HCT116 (cell line): ENCODE measurements at places on chromosomes 1 and 21. TPM values are rescaled to one million over a fixed set of nuclear protein-coding genes. Genes with fewer than 3 reads are reported as not detected.

- no peak overlapping the region for H3K27ac ChIP-seq
- H3K4me3 ChIP-seq, result no peak overlapping the region
- DNase-seq, result no peak
- no peaks in the 10 kb centered on the region for H3K36me3 ChIP-seq
Observed at GRCh38 chr1:240801442-240801841, 189.5 kb upstream of the GREM2 start.

- peak; percentile 12 for DNase-seq
- H3K27me3 ChIP-seq, result no peaks in the 10 kb centered on the region
- no peak overlapping the region for H3K27ac ChIP-seq
- no peaks in the 10 kb centered on the region for H3K4me1 ChIP-seq
Observed at GRCh38 chr1:30607723-30608122, 115.7 kb downstream of the MATN1 start.

DNA sequence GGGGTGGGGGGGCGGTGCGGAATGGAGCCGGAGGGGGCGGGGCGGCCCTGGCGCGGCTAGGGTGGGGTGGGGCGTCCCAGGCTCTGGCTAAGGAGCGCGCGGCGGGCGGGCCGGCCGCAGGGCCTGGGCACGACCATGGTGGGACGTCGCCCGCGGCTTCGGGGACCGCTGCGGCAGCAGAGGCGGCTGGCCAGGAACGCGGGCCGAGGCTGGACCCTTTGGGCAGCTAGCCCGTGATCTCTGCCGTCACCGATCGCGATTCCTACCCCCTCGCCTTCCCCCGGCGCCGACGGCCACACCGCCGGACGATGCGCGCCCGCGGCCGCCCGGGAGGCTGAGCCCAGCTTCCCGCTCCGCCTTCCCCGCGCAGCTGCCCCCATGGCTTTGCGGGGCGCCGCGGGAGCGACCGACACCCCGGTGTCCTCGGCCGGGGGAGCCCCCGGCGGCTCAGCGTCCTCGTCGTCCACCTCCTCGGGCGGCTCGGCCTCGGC lies at the start of gene MAP3K21:
TSS of gene MAP3K21 (plus strand) at position 74 of the 491 bp plus-strand sequence. CDS start at position 379, 305 bp downstream.
- no peak for DNase-seq
- peak within 1 kb of the TSS; percentile 80 for H3K27ac ChIP-seq
- H3K36me3 ChIP-seq, result no peaks in the 10 kb centered on the region
- peaks cover 20% of the 10 kb centered on the region for H3K4me1 ChIP-seq
- H3K27me3 ChIP-seq, result no peaks in the 10 kb centered on the region

DNA sequence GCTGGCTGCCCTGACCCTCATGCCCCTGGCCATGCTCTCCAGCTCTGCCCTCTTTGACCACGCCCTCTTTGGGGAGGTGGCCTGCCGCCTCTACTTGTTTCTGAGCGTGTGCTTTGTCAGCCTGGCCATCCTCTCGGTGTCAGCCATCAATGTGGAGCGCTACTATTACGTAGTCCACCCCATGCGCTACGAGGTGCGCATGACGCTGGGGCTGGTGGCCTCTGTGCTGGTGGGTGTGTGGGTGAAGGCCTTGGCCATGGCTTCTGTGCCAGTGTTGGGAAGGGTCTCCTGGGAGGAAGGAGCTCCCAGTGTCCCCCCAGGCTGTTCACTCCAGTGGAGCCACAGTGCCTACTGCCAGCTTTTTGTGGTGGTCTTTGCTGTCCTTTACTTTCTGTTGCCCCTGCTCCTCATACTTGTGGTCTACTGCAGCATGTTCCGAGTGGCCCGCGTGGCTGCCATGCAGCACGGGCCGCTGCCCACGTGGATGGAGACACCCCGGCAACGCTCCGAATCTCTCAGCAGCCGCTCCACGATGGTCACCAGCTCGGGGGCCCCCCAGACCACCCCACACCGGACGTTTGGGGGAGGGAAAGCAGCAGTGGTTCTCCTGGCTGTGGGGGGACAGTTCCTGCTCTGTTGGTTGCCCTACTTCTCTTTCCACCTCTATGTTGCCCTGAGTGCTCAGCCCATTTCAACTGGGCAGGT lies 3.8 kb downstream of the GPR61 start:
- no peak overlapping the region for H3K4me3 ChIP-seq
- H3K36me3 ChIP-seq, result no peaks in the 10 kb centered on the region
- H3K27ac ChIP-seq, result no peak overlapping the region

Gene TSEN15
- 31.1 TPM for total RNA-seq

DNA sequence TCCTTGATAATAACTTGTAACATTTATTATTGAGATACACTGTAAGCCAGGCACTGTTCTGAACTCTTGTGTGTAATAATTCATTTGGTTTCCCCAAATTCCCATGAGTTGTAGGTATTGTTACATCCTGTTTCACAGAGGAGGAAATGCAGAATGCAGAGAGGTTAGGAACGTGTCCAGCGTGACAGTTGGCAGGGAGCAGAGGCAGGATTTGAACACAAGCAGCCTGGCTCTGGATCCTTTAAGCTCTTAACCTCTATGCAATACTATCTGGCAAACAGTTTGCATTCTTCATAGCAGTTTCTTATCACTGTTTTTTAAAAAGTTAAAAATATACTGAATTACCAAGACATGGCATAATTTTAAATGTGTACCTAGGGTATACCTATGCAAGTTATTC lies 30.5 kb downstream of the EEIG2 start:
- no peak overlapping the region for H3K4me3 ChIP-seq
- no peaks in the 10 kb centered on the region for H3K27me3 ChIP-seq
- H3K27ac ChIP-seq, result no peak overlapping the region
- H3K36me3 ChIP-seq, result no peaks in the 10 kb centered on the region

- no peak for DNase-seq
- H3K36me3 ChIP-seq, result no peaks in the 10 kb centered on the region
- no peaks in the 10 kb centered on the region for H3K4me1 ChIP-seq
- no peak overlapping the region for H3K4me3 ChIP-seq
- H3K27me3 ChIP-seq, result 0 out of 2 replicates have a peak, but pooled peaks cover 8% of the 10 kb centered on the region
Observed at GRCh38 chr1:219805191-219805590, 123.2 kb downstream of the SLC30A10 start.

- H3K27me3 ChIP-seq, result no peaks in the 10 kb centered on the region
- H3K36me3 ChIP-seq, result no peaks in the 10 kb centered on the region
- no peaks in the 10 kb centered on the region for H3K4me1 ChIP-seq
- H3K27ac ChIP-seq, result no peak overlapping the region
Observed at GRCh38 chr1:226215239-226215638, 8.2 kb upstream of the MIXL1 start.

Gene PTAFR
- 1.3 TPM for total RNA-seq

DNA sequence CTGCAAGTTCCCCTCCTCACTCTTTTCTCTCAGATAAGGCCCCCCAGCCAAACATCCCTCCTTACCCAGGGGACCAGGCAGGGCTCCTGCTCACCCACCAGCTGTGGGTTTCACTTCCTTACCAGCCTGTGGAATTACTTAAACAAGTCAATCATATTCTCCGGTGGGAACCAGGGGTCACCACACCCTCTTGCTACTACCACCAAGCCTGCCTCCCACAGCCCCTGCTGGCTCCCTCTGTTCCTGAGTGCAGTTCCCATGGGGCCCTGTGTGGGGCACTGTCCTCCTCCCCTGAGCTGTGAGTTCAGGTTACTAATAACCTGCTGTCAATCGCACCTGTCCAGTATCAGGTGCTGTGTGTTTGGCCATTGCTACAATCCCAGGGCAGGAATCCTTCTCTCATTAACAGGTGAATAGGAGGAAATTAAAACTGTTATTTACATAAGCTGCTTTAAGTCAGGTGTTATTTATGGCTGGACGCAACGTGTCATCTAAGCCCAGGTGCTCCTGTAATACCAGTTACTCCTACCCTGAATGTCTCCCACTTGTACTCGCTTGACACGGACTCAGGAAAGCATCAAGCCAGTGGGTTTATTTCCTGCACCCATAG lies 53.1 kb upstream of the LBR start:
- H3K4me1 ChIP-seq, result no peaks in the 10 kb centered on the region
- H3K27ac ChIP-seq, result no peak overlapping the region
- peak; percentile 38 for DNase-seq
- no peak overlapping the region for H3K4me3 ChIP-seq
- no peaks in the 10 kb centered on the region for H3K27me3 ChIP-seq

DNA sequence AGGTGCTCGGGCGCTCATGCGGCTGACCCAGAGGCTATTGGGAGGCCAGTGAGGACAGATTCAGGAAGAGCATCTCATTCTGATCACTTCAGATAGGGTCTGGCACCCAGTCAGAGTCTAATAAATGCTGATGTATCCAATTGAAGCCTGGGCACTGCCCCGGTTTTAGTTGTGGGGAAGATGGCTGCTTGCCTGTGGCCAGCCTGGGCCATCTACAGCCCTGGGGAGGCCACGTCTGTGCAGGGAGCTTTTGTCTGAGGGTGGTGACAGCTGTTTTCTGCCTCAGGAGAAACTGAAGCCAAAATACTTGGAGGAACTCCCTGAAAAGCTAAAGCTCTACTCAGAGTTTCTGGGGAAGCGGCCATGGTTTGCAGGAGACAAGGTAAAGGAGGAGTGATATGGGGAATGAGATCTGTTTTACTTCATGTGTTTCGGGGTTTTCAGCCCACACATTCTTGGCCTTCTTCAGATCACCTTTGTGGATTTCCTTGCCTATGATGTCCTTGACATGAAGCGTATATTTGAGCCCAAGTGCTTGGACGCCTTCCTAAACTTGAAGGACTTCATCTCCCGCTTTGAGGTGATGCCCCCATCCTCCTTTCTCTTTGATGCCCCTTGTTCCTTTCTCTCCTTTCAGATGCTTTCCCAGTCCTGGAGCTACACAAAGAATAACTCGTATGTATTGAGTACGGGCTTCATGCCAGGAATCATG lies 2.8 kb downstream of the GSTM5 start:
- peaks cover 13% of the 10 kb centered on the region for H3K4me1 ChIP-seq
- H3K36me3 ChIP-seq, result no peaks in the 10 kb centered on the region
- no peak overlapping the region for H3K27ac ChIP-seq
- no peak for DNase-seq
- H3K4me3 ChIP-seq, result no peak overlapping the region

Gene CHIT1
- total RNA-seq, result not detected

GRCh38 chr1:84311296-84311695 lies 9.8 kb downstream of the SAMD13 start:
- H3K4me3 ChIP-seq, result no peak overlapping the region
- no peaks in the 10 kb centered on the region for H3K36me3 ChIP-seq
- no peaks in the 10 kb centered on the region for H3K27me3 ChIP-seq
- no peaks in the 10 kb centered on the region; the same call in 1 of the 2 replicates for H3K4me1 ChIP-seq
- H3K27ac ChIP-seq, result no peak overlapping the region
- DNase-seq, result no peak

Gene KRTAP12-2
- total RNA-seq, result not detected

Gene HPCAL4
- total RNA-seq, result 5.2 TPM

Gene ETV3L
- total RNA-seq, result not detected

Gene TRIM62
- total RNA-seq, result 6.5 TPM

DNA sequence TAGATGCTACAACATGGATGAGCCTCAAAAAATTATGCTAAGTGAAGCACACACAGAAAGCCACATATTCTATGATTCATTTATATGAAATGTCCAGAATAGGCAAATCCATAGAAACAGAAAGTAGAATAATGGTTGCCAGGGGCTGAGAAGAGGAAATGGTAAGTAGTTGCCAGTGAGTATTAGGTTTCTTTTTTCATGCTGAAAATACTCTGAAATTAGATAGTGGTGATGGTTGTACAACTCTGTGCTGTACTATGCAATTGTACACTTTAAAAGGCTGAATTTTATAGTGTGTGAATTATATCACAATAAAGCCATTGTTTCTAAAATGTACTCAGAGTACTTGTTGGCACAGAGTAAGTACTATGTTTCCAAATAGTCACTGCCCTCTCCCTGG lies 15.5 kb upstream of the GFI1 start:
- no peak overlapping the region for H3K4me3 ChIP-seq
- no peak overlapping the region for H3K27ac ChIP-seq
- H3K4me1 ChIP-seq, result no peaks in the 10 kb centered on the region
- DNase-seq, result no peak
- no peaks in the 10 kb centered on the region for H3K36me3 ChIP-seq

Gene PALMD
- 0.12 TPM for total RNA-seq

GRCh38 chr1:204834752-204835151 lies 35.9 kb upstream of the NFASC start:
- H3K27ac ChIP-seq, result no peak overlapping the region
- no peaks in the 10 kb centered on the region for H3K36me3 ChIP-seq

GRCh38 chr21:15252431-15252830 lies 187.6 kb upstream of the NRIP1 start:
- no peaks in the 10 kb centered on the region for H3K4me1 ChIP-seq
- no peak for DNase-seq
- H3K36me3 ChIP-seq, result no peaks in the 10 kb centered on the region

Gene OXCT2
- 3.7 TPM for total RNA-seq

DNA sequence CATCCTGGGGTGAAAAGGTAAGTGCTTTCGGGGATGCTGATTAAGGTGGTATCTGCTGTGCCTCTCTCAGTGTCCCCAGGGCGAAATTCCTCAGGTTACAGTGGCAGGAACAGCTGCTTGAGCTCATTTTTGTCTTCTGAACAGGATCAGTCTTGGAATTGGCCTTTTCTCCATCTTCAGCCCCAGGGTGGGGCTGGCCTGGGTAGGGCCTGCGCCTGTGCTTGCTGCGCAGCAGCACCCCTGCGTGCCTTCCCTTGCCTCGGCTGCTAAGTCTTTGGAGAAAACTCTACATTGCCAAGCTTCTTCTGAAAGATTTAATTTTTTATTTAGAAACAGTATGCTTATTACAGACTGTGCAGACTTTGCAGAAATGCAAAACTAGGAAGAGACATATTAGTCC lies 41.7 kb downstream of the ADARB1 start:
- no peaks in the 10 kb centered on the region for H3K4me1 ChIP-seq
- no peaks in the 10 kb centered on the region for H3K27me3 ChIP-seq
- H3K36me3 ChIP-seq, result no peaks in the 10 kb centered on the region

DNA sequence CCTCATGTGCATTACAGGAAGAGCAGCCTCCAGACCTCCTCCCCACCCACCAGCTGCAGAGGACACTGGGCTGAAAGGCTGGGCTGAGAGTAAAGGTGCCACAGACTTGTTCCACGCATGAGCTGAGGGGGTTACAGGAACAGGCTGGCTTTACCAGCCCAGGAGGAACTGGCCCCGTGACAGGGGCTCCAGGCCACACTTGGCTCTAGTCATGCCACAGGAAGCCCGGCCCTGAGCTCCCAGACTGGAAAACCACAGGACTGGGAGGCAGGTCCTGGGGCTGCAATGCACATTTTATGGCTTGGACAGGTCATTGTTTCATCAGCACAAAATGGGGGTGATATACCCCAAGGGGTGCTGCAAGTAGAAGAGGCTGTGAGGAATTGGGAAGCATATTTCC lies 35.6 kb downstream of the GPA33 start:
- H3K4me1 ChIP-seq, result peaks cover 20% of the 10 kb centered on the region
- no peak overlapping the region for H3K4me3 ChIP-seq
- H3K36me3 ChIP-seq, result no peaks in the 10 kb centered on the region
- no peak for DNase-seq

Gene SAMD11
- total RNA-seq, result 11.5 TPM

Gene CD48
- 0.20 TPM for total RNA-seq

DNA sequence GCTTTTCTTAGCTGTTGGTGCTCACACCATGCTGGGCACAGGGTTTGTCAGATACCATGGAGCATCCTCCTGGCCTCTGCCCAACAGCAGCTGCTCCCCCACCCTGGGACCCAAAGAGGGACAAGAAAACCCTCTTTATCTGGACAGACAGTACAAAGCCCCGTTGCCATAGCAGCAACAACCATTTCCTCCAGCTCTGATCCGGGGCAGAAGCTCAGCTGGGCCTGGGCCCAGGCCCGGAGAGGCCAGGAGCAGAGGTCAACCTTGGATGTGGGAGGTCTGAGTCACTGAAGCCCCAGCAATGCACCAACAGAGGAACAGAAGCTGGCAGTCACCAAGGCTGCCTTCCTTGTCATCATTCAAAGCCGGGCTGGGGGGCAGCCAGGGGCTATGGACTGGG lies 228.4 kb upstream of the POU3F1 start:
- H3K4me1 ChIP-seq, result no peaks in the 10 kb centered on the region
- H3K36me3 ChIP-seq, result no peaks in the 10 kb centered on the region
- peaks cover 22% of the 10 kb centered on the region; the same call in 1 of the 2 replicates for H3K27me3 ChIP-seq
- DNase-seq, result no peak
- H3K27ac ChIP-seq, result no peak overlapping the region

Gene ADAMTS4
- total RNA-seq, result not detected
